ENCODE measurements at places on chromosomes 2 and 18.

DNA sequence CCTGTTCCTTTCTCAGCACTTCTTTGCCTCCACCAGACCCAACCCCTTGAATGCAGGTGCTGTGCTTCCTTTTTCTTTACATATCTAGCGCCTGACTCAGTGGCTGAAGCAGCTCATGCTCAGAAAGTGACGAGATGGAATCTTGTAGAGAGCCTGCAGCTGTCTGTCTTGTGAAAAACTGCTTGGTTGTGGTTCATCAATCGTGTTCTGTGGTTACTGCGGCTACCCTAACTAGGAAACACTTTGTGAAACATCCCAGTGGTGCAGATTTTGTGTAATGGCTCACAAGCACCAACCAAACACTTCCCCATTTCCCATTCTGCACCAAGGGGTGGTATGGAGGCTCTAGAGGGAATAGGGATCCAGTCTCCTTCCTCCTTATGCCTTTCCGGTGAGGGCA lies 307.2 kb upstream of the MMADHC start:
- no peak for DNase-seq

GRCh38 chr2:42653908-42654445 lies 85.5 kb downstream of the MTA3 start:
- no peak for DNase-seq

GRCh38 chr2:231326404-231326803 lies 69.1 kb upstream of the B3GNT7 start:
- DNase-seq = no peak

DNA sequence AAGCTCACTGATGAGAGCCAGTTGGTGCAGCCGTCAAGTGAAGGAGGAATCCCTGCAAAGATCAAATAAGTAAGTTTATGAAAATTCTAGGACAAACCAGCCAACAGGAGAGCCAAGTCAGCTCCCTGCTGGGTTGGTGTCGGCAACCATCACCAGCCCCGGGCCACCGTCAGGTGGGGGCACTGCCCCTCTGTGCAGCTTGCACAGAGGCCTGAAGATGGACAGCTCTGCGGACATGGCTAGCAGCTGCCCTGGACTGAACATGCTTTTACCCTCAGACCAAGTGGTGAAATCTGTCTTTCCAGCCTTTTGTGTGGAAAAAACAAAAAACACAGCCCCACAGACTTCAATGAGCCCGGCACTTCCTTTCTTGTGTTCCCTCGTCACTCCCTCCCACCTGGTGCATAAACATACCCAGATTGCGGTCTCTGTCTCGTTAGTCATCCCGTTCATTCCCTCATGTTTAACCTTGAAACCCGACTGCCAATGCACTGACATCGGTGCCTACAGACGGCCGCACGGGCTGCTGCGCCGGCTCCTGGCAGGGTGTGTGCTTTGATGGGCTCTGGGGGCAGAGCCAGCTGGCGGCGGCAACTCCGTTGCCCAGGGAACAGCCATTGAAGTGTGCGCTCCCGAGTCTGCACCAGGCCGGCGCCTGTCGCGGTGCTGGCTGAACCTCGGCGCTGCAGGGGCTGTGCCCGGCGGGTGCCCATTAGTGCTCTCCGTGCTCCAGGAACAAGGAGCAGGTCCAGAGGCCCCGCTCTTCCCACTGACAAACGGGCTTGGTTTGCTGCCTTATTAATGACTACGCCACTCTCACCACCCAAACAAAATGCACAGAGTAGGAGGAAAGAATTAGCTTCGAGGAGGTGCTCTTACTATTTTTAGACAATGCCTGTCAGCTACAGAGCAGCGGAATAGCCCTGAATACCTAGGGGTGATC lies 95.3 kb downstream of the EIPR1 start:
- peak; percentile 20 for DNase-seq

GRCh38 chr2:71071681-71072398 lies 3.4 kb downstream of the NAGK start:
- DNase-seq = no peak

DNA sequence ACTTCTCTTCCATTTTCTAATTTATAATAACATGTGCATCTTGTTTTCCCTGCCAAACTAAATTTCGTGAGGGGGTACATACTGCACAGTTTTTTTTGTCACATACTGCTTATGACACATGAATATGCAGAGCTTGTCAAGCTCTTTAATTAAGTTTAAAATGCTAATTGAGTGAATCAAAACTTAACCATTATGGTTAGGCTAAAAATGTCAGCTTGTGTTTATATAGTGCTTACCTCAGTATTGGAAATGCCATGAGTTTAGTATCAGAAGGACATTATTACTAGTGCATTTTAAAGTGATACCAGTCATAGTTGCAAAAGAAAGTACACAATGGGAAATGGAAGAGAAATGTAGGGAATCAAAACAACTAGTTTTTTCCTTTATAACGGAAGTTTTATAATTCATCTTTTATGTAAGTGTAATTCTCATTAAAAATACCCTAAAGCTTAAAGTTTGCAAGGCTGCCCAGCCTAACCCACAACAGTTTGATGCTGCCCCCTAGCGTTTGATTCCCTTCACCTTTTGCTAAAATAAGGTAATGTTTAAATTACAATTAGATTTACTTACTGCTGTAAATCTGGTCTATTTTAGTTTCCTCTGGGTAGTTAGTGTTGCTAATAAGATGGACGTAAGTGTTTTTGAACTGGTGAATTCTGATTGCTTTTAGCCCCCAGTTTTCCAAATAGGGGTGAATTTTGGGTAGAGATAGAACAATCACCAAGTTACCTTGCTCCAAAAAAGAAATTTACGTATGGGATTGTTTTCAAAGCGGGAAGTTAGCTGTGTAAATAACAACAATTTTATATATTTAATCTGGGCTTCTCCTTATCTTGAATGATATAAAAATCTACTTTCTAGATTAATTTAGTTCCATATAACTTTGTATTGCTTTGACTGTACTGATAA lies 3.2 kb downstream of the SLC39A10 start:
- DNase-seq = peak; percentile 47

- peak; percentile 62 for DNase-seq
Observed at GRCh38 chr2:39981883-39982311, 202.8 kb upstream of the THUMPD2 start.

- peak; percentile 68 for DNase-seq
Observed at GRCh38 chr18:25229081-25229480, 122.9 kb downstream of the ZNF521 start.

DNA sequence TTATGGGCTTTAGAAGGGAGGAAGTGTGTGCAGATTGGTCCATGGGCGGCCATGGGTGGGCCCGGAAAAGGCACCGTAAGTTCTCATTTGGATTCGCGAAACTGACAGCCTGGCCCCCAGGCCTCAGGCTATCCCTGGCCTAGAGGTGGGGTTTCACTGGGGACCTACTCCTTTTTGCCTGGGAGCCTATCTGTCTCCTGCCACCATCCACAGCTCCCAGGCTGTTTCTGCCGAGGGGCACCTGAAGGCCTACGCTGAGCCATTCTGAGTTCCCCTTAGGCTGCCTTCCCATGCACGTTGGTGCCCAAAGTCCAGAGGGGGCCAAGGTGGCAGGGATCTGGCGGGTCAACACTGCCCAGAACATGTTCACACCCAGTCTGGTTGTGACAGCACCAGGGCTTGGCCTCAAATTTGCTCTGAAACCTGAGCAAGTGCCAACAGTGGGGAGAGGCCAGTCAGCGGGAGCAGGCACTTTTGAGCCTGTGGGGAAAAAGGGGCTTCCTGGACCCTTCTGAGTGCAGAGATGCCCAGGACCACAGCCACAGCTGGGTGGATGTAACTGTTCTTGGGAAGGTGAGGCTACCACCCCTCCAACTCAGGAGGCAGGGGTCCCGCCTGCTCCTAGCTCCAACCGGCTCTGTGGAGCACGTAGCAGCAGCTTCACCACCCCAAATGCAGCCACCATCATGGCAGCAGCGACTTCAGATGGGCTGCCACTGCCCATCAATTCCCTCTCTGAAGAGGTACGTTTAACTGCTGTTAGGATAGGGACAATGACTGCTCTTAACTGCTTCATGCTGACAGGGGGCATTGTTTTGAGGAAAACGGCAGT lies 73.6 kb upstream of the ZNF804A start:
- no peak for DNase-seq

DNA sequence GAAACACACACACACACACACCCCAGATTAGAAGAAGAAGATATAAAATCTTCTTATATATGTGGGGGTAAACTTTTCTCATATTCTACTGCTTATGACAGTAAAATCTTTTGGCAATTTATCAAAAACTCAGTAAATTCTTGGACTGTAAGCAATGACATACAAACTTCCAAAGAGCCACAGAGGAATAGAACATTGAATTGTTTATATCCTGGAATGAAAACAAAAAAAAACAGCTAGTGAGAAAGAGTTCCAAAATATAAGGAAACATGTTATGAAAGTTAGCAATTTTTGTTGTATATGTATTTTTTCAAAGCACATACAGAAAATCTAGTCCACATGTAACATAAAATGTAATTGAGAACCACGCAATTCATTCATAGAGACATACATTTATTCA lies 764.9 kb downstream of the DSC3 start:
- no peak for DNase-seq

DNA sequence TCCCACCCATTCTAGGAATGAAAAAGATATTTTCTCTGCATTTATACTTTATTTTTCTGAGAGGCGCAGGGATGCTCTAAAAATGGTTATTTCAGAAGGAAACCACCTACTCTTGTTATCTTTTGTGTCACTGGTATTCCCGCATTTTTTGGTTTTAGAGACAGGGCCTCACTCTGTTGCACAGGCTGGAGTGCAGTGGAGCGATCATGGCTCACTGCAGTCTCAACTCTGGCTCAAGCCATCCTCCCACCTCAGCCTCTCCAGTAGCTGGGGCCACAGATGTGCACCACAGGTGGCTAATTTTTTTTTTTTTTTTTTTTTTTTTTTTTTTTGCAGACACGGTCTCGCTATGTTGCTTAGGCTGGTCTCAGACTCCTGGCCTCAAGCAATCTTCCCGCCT lies 135.9 kb downstream of the NCK2 start:
- DNase-seq = no peak

DNA sequence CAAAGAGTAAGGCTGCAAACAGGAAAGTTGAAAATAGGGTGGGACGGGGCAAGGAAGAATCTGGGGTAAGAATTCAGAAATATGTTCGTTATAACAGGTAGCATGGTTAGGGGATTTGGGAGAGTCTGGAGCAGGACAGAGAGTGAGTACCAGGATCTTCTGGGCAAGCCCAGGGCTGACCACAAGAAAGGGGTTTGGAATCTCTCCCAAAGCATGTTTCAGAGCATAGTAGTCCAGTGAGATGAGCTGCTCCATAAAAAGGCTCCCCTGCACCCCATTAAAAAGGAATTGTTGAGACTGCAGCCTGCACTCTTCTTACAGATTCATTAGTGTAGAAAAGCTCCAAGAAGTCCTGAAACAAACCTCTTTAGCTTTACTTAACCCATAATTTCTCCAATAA lies 291.1 kb downstream of the MTX2 start:
- DNase-seq = no peak
